ENCODE measurements at places on chromosomes 13 and 19.

- no peak for DNase-seq
Measured at GRCh38 chr19:2775556-2776430, 7.3 kb downstream of the SGTA start.

- peak; percentile 94 for DNase-seq
Measured at GRCh38 chr13:41061075-41061913, at the start of gene WBP4. Gene WBP4, plus strand, starts transcription at chr13:41061509. Its CDS starts 165 bp downstream, at chr13:41061674.

- DNase-seq: no peak
Measured at GRCh38 chr13:26498656-26499601, 58.6 kb upstream of the WASF3 start.

DNA sequence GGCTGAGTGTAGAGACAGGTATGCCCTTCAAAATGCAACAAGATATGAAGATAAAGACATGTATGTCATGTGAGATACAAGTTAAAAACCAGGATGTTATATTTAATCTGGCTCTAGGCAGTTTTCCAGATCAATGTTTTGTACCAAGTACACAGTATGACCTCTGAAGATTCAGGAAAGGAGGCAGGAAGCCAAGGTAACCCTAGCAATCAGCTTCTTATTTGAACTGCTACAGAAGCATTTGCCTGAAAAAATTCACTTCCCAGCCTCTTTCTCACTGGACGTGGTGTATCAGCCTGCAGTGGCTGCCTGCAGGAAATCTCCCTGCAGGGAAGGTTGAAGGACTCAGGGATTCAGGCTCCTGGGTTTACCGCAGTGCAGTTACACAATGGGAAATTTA, 24.1 kb downstream of the OLFM4 start:
- no peak for DNase-seq

- no peak for DNase-seq
Measured at GRCh38 chr19:22332924-22333323, 46.7 kb downstream of the ZNF729 start.

DNA sequence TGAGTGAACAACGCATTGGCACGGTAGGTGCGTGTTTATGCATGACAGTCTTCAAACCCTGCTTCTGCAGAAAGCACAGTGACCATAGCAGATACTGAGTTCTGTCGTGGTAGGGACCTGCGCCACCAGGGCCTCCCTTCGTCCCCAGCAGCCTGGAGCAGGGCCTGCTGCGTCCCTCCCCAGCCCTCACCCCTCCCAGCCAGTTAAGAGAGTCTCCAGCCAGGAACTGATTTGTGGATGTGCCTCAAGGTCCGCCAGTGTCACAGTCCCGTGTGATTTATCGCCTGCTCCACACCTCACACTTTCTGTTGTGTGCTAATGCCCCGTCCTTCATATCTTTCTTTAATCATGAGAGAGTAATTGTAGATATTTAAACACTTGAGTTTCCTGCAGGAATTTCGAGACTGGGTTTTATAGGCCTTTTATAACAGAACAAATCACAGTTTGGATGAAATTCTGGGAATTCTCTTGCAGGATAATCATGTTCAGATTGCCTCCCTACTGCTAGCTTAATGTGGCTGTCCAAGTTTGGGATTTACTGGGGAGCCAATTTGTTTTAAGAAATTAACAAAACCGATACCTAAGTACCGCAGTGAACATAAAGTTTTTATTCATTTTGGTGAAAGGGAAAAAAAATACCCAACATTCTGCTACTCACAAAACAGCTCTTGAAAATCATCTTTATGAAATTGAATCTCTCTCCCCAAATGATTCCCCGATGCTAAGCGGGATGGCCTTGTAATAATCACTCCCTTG, 438.6 kb downstream of the TSHZ3 start:
- no peak for DNase-seq

DNA sequence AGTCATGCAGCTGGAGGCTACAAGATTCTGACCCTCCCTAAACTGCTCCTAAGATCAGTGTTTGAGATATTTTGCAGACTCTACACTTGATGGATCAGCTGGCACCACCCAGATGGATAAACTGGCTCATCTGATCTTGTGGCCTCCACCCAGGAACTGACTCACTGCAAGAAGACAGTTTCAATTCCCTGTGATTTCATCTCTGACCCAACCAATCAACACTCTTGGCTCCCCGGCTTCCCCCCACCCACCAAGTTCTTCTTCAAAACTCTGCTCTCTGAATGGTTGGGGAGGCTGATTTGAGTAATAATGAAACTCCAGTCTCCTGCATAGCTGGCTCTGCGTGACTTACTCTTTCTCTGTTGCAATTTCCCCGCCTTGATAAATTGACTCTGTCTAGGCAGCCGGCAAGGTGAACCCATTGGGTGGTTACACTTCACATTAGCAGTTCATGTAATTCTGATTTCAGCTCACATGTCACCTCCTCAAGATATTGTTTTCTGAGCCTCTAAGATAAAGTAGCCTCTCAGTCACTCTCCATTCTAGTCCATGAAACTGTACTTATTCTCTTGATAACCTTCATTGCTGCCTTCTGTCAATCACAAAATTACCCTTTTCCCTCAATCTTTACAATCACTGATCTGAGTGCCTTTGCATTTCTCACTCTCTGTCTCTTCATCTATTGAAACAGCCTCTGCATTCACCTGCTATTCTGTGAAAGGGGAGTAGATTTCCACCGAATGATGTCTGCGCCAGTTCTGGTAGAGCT, 9.9 kb upstream of the FPR3 start:
- DNase-seq: no peak

DNA sequence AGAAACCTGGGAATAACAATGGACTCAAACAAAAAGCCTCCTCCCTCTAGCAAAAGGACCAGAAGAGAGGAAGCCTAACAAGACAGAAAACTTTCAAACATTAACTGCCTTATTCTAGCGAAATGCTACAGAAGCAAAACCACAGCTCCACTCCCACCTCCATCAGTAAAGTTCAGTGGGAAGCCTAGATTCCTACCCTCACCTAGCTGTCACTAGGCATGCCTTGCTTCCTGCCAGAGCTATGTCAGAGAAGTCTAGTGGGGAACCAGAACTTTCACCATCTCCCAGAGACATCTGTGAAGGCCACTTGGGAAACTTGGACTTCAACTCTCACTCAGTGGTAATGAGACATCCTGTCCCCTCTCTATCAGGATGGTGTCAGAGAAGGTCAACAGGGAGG, 37.1 kb downstream of the DPY19L3 start:
- DNase-seq: no peak

GRCh38 chr19:15123900-15124299, 16.7 kb downstream of the SYDE1 start:
- DNase-seq: no peak

DNA sequence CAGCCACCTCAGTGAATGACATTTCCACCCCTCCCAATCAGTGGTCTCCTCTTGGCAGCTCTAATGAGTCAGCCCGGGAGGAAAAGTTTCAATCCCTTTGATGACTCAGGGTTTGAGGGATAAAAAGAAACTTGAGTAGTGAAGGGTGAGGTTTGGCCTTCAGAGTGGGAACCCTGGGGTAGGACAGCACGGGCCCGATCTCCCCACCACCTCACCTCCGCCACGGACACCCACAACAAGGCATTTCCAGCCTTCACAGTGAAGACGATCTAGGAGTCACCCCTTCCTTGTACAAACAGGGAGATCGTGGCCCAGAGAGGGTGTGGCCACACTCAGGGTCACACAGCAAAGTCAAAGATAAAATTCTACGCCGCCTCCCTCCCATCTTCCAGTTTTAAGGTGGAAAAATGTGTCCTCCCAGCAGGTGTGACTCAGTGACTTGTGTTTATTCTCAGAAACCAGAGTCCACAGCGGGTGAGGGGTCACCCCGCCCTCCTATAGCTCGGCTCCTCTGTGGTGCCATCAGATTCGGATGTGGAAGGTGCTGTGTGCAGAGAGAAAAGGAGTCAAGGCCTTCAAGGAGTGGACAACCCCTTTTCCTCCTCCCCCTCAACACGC, 12.3 kb downstream of the CIB3 start:
- no peak for DNase-seq

GRCh38 chr13:73696713-73697112, 437.5 kb downstream of the KLF12 start:
- no peak for DNase-seq

DNA sequence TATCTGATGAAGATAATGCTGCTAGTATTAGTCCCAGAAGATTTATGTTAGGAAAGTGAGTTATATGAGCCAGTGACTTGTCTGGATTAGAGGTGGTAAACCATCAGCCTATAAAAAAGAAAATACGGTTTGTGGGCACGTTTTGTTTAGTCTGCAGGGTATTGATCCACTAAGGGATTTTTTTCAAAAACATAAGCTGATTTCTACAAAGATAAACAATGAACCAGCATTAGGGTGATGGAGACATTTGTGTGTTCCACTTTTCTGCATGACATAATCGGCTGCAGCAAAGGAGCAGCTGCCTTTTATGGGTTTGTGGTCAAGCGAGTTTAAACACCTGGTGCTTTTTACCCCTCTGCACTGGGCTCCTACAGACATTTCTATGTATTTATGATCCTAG, 836.4 kb upstream of the GPC6 start:
- peak; percentile 12 for DNase-seq

GRCh38 chr19:45954156-45954555, 19.5 kb downstream of the NOVA2 start:
- DNase-seq: no peak

DNA sequence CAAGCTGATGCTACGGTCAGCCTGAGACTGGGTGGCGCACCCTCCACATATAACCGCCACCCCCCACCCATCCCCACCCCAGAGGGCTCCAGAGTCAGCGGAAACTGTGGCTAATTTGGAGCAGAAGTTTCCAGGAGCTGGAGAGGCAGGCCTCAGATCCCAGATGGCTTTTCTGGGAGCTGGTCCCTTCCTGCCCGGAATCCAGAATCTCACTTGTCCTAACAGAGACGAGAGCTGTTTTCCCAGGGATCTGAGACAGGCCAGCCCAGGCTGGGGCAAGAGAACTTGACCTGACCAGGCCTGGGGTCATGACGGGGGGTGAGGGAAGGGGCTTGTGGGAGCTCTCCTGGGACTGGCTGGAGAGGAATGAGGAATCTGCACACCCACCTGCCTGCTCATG, 6.5 kb downstream of the EPHX3 start:
- no peak for DNase-seq

DNA sequence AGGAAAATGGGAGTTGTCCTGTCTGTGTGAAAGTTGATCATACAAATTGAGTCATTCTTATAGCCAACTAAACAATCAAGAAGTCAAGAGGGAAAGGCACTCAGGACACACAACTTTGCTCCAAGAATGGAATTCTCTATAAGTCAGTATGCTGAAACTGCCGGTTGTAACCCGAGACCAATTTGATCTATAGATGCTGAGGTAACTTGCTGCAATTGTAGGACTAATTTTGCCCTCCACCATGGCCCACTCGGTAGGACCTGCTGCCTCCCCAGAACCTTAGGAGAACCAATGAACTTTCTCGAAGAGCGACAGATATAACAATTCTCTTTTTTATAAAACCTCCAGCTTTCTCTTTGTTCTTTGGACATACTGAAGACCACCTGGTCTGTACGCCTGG, 157.0 kb downstream of the RNF17 start:
- DNase-seq: no peak

DNA sequence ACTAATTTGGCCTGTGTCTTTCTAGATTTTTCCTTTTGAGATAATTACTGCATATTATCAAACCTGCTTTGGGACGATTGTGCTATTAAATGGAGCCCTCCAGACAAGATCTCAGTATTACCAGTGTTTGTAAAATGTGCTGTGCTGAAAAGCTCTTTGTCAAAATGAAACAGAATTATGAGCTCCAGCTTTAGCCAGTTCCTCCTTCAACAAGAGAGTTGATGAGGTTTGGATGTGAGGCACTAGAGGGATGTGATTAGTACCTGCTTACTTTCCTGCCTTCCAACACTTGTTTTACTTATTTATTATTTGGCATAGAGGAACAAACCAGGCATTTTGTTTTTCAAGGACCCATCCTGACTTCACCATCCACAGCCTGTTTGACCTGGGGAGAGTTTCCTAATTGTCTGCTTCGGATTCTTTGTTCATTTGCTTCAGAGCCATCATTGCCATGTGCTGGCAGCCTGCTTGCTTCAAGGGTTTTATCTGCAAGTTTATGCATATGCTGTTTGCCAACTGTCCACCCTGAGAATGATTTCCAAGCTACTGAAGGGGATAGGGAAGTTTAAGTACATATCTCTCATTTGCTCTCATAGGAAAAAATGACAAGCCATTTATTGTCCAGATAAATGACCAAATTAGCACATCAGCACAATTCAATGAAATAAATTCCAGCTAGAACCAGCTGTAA, 32.9 kb upstream of the CPB2 start:
- no peak for DNase-seq

- DNase-seq: no peak
Measured at GRCh38 chr19:44587963-44588770, 25.2 kb upstream of the IGSF23 start.

DNA sequence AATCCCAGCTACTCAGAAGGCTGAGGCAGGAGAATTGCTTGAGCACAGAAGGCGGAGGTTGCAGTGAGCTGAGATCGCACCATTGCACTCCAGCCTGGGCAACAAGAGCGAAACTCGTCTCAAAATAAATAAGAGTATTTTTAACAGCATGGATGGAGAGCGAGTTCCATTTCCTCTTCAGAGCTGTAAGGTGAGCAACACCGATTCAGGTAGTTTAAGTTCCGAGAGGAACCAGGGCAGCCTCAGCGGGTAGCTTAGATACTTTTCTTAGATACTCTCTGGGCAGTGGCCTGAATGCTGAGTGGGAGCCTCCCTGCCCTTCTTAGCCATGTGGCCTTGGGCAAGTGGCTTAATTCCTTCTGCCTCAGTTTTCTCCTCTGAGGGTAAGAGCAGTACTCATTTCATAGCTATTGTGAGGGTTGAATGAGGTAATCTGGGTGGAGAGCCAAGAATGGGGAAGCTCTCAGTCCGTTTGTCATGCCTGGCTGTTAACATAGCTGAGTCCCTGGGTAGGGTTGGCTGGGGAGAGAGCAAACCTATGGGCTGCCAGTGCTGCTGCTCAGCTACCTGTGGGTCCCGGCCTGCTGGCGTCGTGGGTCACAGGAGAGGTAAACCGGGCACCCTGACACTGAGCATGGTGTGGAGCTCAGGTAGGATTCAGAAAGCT, 4.1 kb downstream of the ATP11A start:
- DNase-seq: no peak

DNA sequence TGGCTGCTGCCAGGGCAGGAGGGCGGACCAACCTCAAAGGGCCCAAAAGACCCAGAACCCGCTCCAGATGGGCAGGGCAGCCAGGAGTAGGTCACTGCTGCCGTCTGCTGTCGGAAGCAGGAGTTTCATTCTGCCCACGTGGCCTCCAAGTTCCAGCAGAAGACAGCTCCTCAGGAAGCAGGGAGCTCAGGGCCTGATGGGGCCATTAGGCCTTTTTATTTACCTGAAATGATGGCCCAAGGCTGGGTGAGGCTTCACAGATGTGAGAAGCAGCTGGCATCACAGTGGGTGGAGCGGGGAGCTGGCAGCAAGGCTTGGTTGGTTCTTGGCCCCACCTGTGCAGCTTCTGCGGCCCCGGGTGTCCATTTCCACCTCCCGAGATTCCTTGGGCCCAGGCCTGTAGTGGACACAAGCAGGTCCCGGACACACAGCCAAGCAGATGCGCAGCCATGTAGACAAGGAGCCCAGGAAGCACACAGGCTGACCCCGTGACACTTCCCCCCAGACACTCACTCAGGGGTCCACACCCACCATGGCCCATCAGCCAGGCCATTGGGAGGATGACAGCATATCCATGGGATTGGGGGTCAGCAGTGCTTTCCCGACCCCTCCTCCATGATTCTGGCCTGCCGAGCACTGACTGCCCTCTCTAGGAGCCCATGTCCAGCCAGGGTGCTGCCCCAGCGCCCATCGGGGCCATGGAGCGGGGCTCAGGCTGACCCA, 26.4 kb downstream of the C13orf46 start:
- no peak for DNase-seq
